Omental fat pad (tissue), 4 donors: ENCODE measurements at places on chromosomes 2 and 18. TPM values are rescaled to one million over a fixed set of nuclear protein-coding genes. Genes with fewer than 3 reads are reported as not detected.

DNA sequence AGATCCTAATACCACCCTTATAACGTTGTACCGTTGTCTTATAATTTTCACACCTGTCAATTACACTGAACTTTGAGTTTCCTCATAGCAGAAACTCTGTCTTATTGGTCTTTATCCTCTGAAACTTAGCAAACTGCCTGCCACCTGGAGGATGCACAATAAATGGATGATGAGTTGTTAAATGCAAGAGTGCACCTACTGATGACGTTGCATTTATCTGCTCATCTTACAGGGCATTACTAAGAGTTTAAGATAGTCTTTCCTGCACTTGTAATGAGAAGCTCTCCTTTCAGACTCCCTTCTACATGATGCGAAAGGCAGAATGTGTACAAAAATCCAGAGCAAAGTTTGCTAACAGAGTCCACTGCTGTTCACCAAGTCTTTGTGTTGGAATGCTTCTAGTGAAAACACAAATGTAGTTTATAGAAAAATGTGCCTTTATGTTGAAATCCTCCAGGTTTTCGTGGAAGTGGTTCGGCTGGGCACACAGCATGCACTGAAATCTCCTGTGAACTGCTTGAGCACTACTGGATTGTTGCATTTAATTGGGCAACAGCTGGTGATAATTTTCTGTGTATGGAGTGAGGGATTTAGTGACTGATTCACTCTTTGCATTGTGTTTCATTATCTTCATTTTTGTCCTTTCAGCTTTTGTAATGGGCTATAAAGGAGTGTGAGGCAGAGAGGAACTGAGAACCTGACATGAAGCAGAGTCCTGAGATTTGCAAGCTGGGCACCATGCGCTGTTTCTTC is 665.8 kb upstream of the ID2 start:
- no peak for DNase-seq

DNA sequence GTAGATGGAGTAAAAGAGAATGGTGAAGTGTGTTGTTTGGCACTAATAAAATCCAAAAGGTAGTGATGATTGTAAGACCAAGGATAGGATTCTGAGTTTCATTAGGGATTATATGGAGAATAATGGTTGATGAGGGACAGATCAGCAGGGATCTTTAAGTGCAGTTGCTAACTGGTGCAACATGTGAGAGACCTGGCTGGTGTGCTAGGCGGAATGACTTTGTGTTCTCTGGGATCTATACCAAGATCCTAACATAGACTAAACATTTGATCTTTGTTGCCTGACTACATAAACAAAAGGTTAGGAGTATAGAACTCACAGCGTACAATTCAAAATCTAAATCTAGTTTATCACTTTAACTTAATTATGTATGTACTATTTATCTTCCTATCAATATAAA is 135.4 kb downstream of the PTRHD1 start:
- DNase-seq, result no peak

DNA sequence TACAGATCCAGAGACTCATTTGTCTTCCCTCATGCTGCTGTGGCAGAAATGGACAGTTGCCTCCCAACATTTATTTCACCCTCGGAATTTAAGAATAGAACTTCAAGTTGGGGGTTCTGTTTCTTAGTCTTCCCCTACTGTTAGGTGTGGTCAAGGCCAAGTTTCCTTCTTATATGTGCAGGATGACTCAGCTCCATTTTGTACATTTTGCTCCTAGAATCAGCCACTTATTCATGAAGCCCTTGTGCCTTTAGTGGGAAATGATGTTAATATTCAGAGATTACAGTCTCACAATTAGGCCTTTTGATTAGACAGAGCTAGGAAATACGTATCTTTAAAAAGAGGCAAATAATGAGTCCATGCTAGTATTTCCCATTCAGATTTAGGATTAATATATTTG is 46.2 kb upstream of the ELOA2 start:
- DNase-seq, result no peak

GRCh38 chr18:61076986-61077385 is 256.2 kb upstream of the CDH20 start:
- DNase-seq, result no peak

GRCh38 chr2:31729442-31730092 is 148.8 kb upstream of the SRD5A2 start:
- no peak for DNase-seq

GRCh38 chr2:231425291-231425810 is 29.8 kb downstream of the B3GNT7 start:
- DNase-seq, result no peak

The GPAT2 gene
- 7.0 TPM for total RNA-seq

The MYO3B gene
- not detected for total RNA-seq

The CTIF gene
- total RNA-seq, result 84.7 TPM

The NT5DC4 gene
- not detected for total RNA-seq
